ENCODE measurements at places on chromosomes 11 and 22.

GRCh38 chr11:69948256-69949141 is 129.3 kb upstream of the FGF3 start:
- DNase-seq = no peak

DNA sequence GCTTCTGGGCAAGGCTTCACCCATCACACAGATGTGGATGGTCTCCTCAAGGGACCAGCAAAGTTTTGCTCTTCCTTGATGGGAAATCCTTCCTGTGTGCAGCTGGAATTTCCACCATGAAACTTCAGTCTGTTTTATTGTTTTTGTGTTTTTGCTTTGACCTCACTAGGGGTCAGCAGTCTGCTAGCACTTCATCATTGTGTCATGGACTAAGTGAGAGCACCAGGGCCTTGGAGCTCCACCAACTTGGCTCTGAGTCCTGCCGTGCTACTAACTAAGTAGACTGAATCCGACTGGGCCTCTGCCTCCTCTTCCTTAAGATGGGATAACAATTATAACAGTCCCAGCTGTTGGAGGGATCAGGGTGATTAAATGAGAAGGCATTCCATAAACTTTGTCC is 305.8 kb upstream of the NCAM1 start:
- DNase-seq = no peak

DNA sequence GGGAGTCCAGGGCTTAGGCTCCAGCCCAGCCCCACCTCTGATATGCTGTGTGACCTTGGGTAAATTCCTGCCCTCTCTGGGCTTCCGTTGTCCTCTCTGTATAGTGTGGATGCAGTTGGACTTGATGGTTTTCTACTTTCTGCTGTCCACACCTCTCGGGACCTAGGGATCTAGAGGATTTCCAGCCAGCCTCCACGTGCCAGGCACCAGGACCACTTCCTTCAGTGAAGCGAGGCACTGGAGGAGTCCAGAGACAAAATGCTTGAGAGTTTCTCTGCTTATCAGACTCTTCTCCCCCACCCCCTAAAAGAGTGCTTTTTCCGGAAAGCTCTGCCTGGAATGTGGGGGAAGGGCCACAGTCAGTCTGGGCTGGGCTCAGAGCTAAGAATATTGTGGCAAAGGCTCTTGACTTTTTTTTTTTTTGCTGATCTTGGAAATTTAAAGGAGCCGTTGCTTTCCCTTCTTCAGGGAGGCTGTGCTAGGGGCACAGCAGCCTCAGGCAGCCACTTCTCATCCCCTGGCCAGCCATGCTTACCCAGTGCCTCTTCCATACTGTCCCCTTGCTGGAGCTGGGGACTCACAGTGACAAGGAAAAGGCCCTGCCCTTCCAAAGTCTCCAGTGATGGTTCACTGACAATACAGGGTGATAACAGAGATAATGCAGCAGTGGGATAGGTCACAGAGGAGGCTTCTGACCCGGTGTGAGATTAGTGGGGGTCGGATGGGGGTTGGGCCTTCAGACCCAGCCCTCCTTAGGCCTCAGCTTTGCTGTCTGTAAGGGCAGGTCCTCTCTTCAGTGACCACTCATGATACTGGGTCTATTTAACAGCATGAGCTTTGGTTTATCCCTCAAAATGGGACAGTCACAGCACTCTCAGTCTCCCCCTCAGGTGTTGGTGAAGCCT is 2.9 kb upstream of the SERPINH1 start:
- no peak for DNase-seq

DNA sequence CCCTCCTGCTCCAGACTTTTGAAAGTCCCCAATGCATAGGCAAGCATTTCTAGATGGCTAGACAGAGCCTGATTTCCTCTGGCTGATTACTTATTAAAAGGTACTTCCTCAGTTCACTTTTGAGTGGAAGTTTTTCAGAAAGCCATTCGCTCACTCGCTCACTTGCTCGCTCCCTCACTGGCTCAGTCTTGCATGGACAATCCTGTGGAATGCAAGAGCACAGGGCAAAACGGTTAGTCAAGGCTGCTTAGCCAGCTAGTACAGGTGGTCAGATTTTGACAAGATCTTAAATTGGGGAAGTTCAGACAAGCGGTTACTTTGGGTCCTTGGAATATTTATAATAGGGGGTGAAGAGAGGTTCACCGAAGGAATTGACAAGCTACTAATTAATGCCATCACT is 101.0 kb downstream of the ARL14EP start:
- DNase-seq = no peak

DNA sequence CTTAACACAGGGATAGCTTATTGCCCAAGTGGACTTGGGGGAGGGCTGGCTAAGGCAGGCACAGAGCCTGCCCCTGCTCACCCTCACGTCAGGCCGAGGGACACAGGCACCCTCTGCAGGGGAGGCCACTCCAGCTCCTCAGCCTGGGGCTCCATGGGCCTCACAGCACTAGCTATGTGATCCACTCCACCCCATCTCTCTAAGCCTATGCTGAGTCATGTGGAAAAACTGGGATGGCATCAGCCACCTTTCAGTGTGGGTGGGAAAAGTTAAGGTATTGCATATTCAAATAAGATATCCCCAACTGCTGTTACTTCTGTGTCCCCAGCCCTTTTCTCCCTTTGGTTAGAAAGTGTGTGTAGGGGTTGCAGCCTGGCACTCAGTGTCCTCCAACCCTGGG is 22.3 kb downstream of the RANGAP1 start:
- no peak for DNase-seq

DNA sequence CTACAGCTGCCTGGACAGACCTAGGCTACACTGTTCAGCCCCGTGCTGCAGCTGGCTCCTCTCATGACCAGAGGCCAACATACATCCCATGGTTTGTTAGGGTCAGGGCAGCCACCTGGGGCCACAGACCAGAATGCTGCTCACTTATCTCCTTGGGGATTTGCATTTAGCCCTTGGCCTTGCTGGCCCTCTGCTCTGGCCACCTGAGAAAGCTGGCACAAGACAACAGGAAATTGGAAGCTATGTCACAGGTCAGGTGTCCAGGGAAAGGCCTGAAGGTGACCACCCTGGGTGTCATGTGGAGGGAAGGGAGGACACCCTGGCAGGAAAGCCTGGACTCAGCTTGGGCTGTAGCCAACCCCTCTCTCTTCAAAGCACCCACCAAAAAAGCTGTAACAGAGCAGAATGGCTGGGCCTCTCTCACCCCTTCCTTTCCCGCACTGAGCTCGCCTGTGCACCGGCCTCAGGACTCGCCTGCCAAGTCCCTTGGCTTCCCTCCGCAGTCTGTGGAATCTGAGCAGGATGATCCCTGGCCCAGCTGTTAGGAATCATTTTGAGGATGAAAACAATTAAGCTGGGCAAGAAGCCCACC is 86.3 kb downstream of the SNX19 start:
- DNase-seq = no peak

- DNase-seq = no peak
Observed at GRCh38 chr11:116997071-116997470, 101.2 kb downstream of the SIK3 start.

DNA sequence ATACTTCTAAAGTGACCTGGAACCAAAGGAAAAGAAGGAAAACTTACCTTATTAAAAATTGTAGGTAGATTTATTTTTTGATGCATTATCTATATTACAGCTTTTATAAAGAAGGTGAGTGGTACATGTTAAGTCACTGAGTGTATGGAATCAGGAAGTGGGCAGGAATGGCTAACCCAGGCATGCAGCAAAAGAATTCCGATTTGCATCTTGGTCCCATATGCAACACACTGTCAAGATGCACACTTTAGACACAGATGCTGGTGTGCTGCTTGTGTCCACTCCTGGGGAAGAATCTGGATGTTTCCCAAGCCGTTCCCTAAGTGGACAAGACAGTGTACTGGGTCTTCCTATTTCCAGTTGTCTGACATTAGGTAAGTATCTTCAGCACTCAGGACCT is 99.9 kb upstream of the SORL1-AS1 start:
- DNase-seq = no peak

- DNase-seq = no peak
Observed at GRCh38 chr22:32539631-32540421, 65.2 kb downstream of the FBXO7 start.

DNA sequence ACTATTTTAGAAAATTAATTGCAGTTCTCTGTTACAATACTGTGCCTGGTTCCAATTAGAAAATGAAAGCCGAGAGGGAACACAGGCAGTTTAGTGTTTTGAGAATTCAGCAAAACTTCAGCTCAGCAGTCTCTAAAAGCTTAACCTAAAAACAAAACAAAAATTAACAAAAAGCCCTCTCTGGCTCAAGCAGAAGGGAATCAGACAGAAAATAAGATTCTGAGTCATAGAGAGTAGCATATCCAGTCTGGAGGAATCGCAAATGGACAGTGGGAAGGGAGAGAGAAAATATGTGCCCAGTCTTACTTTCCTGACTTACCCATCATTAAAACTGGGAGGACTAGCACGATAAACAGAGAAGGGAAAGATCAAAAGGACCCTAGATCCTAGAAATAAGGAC is 38.1 kb upstream of the CHRM4 start:
- DNase-seq = no peak

- no peak for DNase-seq
Observed at GRCh38 chr22:23158516-23159290, 13.4 kb downstream of the RAB36 start.

DNA sequence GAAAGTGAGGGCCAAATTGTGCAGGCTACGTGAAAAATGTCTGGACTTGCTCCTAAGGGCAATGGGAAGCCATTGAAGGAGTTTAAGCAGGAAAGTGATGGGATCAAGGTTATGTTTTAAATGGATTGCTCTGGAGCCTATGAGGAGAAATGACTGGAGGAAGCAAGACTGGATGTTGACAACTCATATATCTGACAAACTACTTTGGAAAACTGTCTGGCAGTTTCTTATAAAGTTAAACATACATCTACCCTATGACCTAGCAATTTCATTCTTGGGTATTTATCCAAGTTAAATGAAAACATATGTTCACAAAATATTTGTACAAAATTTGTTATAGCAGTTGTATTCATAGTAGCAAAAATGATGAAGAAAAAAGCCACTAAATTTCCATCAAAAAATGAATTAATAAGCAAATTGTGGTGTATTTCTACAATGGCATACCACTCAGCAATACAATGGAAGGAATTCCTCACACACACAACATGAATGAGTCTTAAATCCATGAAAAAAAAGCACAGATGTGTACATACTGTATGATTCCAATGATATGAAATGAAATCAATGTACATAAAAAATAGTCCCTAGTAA is 24.1 kb downstream of the FZD4 start:
- DNase-seq = no peak

DNA sequence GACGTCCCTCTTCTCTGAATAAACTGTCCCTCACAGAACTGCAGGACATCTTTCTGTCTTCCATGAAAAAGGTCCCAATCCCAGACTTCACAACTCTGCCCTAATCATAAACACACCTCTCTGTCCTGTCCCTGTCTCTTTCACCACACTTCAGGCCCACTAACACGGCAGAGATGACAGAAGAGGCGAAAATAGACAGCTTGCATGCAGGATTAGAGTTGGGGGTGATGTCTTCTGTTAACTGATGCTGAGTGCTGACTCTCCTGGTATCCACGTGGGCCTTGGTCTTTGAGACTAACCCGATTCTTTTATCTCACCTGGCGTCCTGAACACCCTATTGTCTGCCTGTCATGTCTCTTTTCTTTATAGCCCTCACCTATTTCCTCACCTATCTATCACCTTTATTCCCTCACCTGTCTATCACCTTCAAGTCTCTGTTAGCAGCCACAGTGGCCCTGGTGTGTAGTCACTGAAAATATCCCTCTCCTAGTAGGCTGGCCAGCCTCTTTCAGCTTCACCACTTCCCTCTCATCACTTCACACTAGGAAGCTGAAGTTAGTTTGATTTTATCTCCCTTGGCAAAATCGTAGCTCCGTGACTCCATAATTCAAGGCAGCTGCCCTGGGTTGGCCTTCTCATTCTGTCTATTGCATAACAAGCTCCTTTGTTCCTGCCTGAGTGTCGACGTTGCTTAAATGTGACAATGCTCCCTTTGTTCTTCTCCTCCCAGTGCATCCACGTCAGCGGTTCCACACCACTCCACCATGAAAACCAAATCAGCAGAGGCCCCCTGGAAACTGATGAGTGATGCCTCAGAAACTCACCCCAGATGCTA is 30.6 kb upstream of the DRD2 start:
- no peak for DNase-seq

- DNase-seq = no peak
Observed at GRCh38 chr22:35539910-35540594, 579 bp upstream of the RASD2 start.

GRCh38 chr22:26558248-26558895 is 31.6 kb downstream of the TPST2 start:
- no peak for DNase-seq

- no peak for DNase-seq
Observed at GRCh38 chr11:64367931-64368672, 9.1 kb downstream of the RPS6KA4 start.

DNA sequence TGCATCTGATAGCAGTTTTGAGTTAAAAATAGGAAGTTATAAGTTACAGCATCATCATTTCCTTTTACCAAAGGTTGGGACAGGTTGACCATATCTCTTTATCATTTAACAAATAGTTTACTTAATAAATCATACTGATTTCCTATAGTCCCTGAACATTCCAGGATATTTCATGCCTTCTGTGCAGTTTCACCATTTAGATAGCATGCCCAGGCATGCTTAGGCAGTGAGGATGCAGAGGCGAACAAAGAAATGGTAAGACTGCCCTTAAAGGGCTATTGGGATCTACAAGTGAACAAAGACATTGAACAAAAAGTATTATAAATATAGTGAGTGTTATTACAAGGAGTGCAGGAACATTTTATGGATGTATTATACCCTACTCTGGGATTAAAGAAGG is 96.4 kb downstream of the PRMT3 start:
- DNase-seq = no peak

DNA sequence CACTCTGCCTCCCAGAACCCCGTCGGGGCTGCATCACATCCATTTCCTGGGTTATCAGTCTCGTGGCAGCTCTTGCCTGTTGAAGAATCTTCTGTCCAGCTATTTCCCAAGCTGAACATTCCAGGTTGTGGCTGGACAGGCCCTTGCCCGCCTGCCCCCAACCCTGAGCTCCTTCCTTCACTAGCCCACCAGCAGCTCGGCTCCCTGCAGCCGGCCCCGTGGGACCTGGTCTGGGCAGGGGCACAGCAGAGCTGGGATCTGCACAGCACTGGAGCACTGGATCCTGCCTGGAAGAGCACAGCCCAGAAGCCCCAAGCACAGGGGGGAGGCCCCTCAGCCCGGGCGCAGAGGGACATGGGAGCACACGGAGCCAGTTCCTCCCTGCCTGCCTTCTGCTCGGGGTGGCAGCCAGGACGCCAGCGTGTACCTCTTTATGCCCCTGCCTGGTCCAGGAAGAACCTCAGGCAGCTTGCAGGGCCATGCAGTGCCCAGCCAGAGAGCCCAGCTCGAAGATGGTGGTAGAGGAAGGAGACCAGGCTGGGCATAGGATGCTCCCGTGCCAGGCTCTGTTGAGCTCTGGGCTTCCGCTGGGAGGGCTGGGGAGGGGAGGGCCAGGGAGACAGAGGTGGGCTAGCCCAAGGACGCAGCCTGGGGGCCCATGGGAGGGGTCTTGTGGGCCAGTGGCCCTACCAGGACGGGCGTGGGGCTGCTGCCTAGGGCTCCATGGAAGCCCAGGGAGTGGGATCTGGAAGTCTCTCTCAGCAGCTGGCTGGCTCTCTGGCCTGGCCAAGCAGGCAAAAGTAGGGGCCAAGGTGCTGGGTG is 16.6 kb upstream of the GNB1L start:
- no peak for DNase-seq
